GM04504 (cell line): ENCODE measurements at places on chromosomes 11 and 22.

DNA sequence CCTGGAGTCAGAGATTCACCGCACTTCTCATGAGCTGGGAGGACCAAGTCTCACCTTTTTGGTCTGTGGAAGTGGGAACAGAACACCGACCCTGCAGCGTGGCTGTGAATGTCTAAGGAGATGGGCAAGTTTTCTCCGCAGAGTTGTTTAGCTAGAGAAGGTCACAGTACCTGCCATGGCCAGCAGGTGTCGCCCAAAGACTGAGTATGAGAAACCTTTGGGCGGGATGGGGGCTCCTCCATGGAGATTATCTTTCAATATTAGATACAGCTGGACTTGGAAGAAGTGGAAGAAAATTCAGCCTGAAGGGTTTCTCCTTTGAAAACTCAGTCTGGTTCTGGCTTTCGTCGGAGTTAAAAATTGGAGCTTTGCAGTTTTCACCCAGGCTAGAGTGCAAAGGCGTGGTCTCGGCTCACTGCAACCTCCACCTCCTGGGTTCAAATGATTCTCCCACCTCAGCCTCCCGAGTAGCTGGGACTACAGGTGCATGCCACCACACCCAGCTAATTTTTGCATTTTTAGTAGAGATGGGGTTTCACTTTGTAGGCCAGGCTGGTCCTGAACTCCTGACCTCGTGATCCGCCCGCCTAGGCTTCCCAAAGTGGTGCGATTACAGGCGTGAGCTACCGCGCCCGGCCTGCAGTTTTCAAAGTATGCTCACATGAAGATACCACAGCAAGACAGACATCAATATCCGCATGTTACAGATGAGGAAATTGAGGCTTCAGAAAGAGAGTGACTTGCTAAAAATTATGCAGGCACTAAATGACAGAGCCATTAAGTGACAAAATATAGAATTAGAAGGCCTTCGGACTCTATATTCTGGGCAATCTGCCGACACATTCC, 10.7 kb upstream of the DSCAML1 start:
- peak; percentile 8 for DNase-seq

DNA sequence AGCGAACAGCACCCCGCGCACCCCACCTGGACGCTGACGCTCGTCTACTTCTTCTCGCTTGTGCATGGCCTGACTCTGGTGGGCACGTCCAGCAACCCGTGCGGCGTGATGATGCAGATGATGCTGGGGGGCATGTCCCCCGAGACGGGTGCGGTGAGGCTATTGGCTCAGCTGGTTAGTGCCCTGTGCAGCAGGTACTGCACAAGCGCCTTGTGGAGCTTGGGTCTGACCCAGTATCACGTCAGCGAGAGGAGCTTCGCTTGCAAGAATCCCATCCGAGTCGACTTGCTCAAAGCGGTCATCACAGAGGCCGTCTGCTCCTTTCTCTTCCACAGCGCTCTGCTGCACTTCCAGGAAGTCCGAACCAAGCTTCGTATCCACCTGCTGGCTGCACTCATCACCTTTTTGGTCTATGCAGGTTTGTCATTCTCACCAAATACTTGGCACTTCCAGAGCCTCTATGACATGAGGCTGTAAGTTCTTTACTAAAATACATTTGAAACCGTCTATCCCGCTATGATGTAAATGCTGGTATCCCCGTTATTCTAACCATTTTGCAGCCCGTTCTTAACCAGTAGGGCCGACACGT, 535 bp downstream of the AQP11 start:
- no peak for DNase-seq

DNA sequence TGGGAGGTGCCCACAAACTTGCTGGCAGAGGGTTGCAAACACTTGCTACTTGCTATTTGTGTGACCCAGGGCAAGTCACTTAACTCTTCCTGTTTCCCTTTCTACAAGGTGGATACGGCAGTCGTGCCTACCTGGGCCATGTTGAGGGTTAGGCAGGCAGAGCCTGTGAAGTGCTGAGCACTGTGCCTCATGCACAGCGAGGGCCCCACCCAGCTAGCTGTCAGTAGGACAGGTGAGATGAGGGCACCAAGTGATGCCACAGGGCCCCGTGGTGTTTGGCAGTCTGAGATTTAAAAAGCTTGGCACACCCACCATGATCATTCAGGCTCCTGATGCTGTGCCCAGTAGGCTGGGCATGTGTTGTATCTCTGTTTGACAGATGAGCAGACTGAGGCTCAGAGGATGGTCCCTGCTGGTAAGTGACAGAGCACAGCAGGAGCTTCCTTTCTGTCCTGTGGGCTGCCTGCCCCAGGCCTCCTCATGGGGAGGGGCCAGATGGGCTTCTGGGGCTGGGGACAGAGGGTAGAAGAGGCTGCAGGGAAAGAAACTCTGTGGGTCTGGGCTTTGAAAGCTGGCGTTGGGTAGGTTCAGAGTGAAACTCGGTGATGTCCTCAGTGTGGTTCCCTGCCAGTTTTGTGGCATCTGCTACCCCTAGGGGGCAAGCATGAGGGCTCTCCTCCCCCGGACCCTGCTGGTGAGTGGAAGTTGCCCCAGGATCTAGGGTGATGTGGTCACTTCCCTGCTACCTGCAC, 59.3 kb downstream of the TSPAN18 start:
- DNase-seq: no peak

- DNase-seq: no peak
Measured at GRCh38 chr22:19769393-19769715, 8.8 kb downstream of the TBX1 start.

GRCh38 chr11:66856496-66857233, at the start of gene LRFN4:
Gene LRFN4, plus strand, starts transcription at chr11:66857064. Its CDS starts 681 bp downstream, at chr11:66857745.
- DNase-seq: no peak

- no peak for DNase-seq
Measured at GRCh38 chr22:20211997-20212753, 55.9 kb downstream of the RTN4R start.

GRCh38 chr22:30425327-30425615, 297 bp upstream of the MTFP1 start:
- DNase-seq: no peak

DNA sequence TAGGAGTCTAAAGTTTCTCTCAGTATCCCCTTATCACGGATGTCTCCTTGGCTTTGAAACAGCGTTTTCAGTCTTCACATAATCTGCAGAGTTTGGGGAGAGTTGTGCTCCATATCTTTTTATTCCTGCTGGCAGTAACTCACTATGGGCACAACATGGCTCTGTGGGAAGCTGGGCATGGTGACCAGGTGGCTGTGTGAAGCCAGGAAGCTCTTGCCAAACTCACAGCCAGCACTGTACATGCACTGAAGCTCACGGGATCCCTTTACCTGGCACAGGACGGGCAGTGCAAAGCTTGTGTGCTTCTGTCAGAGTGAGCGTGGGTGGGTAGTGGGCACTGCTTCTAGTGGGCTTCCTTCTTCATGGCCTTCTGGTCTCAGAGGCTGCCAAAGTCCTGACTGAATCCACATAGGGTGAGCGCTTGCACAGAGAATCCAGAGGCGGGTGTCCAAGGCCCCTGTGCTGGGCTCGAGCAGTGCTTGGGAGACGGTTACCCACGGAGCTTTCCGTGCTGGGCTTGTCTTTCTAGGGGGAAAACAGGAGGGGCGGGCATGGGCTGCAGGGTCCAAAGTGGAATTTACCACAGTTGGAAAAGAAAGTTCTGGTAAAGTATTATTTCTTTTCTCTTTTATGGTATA, 10.8 kb upstream of the KDM4E start:
- no peak for DNase-seq

DNA sequence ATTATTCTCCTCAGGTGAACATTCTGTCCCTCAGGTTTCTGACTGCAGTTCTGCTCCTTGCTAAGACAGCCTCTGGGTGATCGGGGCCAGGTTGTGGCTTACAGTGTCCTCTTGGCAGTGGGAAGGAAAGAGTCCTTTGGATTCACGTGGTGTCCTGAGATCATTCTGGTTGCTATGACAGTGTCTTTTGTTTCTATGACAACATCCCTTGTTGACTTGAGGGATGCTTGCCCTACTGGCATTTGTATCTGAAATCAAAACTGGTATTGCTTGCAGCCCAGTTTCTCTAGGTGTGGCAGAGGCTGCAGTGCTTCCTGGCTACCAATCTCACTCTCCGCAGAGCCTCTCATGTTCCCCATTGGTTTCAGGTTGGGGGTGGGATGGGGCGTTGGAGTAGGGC, 151.8 kb upstream of the CCDC90B start:
- no peak for DNase-seq

DNA sequence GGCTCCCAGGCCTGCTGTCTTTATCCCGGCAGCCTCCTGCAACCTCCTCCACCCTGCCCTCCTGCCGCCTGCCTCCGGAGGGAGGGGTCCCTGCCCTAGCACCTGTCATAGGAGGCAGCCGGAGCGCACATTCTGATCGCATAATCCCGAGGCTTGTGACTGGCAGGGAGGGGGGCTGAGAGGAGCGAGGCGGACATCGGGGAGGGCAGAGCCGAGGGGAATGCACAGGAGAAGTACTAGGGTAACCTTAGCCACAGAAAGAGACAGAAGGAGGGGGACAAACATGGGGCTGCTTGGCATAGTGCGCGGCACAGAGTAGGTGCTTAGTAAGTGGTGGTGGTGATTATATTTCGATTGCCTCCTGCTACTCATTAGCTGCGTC, 9.2 kb upstream of the ALX4 start:
- DNase-seq: no peak

DNA sequence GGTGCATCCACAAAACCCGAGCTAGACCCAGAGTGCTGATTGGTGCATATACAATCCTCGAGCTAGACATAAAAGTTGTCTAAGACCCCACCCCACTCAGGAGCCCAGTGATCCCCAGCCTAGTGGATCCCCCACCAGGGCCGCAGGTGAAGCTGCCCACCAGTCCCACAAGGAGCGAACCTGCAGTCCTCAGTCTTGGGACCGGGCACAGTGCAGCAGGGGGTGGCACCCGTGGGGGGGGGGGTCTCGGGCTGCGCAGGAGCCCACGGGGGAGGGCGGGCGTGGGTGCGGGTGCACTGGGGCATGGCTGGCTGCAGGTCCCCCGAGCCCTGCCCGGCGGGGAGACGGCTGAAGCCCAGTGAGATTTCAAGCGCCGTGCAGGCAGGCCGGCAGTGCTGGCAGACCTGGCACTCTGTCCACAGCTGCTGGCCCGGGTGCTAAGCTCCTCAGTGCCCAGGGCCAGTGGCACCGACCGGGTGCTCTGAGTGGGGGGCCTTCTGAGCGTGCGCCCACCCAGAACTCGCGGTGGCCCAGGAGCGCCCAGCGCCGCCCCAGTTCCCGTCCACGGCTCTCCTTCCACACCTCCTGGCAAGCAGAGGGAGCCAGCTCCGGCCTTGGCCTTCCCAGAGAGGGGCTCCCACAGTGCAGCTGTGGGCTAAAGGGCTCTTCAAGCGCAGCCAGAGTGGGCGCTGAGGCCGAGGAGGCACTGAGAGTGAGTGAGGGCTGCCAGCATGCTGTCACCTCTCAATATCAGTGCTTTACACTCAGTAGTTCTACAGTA, 989.1 kb downstream of the FAM181B start:
- DNase-seq: no peak

DNA sequence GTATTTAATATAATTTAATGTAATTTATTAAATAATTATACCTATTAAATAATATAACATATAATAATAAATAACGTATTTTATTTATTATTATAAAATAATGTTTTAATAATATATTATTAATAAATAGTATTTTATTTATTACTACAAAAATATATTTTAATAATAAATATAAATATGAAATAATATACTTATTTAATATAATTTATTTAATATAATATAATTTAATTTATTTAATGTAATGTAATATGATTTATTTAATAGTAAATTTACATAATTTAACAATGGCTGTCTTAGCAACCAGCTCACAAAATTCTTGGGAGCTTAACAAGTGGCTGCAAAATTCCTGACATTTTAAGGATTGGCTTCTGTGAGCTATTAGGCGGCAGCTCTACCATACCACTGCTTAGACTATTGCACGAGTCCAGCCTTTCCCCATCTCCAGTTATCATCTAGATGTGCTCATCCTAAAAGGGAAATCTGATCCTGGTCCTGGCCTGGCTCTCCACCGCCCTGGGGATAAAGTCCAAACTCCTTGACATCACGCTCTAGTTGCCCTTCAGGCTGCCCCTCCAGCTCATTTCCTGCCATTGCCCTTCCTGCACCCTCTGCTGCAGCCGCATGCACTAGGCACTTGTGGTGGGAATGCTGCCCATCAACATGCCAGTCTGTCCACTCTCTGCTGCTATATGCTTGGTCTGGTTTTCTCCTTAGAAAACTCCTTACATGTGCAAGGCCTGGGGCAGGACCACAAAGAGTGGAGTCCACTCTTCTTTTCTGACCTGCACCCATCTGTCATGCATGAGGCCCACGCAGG, 9.8 kb downstream of the MMP20 start:
- DNase-seq: no peak

GRCh38 chr11:61377461-61378160, 14.8 kb upstream of the TMEM216 start:
- DNase-seq: no peak

- no peak for DNase-seq
Measured at GRCh38 chr11:79940974-79941735, 500.3 kb upstream of the TENM4 start.

GRCh38 chr11:130782361-130783222, 133.7 kb downstream of the SNX19 start:
- DNase-seq: no peak

- no peak for DNase-seq
Measured at GRCh38 chr11:109267293-109268095, 154.5 kb upstream of the C11orf87 start.

- DNase-seq: no peak
Measured at GRCh38 chr11:16194566-16194965, 161.8 kb downstream of the SOX6 start.
